ENCODE measurements at places on chromosomes 7 and 10.

GRCh38 chr10:7706534-7707073 lies 3.5 kb downstream of the ITIH2 start:
- DNase-seq = no peak

- no peak for DNase-seq
Measured at GRCh38 chr7:46286356-46286755, 365.3 kb upstream of the IGFBP3 start.

- no peak for DNase-seq
Measured at GRCh38 chr7:46694058-46694457, 773.0 kb upstream of the IGFBP3 start.

GRCh38 chr7:24817339-24817738 lies 60.1 kb upstream of the GSDME start:
- DNase-seq = no peak

DNA sequence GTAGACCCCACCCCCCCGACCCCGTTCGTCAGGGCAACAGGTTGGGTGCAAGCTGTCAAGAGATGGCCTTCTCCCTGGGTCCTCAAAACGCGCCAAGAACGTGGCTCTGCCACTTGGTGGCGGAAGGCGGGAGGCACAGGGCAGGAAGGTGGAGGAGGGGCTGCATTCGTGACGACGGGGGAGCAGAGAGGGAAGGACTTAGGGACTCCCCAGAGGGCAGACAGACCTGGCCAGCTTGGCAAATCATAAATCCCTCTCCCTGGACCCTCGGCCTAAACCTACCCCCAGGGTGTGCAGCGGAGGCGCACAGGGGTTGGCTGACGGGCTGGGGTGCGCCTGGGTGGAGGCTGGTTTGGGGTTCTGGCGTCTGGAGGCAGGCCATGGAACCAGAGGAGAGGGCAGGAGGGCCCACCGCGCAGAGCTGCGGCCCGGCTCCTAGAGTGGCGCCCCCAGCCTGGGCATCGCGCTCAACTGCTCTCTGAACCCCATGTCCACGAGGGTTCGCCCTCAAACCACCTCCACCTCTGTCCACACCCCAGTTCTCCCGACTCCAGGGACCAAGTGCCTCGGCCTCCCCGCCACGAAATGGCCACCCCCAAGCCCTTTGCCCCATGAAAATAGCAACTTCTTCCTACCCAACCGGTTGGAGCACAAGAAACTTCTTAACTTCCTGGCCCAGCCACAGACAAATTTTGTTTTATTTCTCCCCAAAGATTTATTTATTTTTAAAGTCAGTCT lies 10.8 kb upstream of the GATA3 start:
- DNase-seq = no peak

DNA sequence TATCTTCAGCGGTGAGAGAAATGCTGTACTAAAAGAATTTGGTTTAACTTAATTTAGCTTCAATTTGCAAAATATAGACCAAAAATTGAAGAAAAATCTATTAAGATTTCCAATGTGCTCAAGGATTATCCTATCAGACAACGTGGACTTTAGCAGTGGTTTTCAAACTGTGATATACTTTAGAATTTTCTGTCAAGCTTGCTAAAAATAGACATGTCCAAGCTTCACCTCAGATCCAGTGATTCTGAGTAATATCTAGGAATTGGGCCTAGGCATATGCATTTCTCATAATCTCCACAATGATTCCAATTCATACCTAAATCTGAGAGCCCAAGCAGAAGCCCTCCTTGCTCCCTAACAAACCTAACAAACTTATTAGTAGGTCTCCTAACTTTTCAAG lies 3.4 kb downstream of the WASL start:
- DNase-seq = no peak

DNA sequence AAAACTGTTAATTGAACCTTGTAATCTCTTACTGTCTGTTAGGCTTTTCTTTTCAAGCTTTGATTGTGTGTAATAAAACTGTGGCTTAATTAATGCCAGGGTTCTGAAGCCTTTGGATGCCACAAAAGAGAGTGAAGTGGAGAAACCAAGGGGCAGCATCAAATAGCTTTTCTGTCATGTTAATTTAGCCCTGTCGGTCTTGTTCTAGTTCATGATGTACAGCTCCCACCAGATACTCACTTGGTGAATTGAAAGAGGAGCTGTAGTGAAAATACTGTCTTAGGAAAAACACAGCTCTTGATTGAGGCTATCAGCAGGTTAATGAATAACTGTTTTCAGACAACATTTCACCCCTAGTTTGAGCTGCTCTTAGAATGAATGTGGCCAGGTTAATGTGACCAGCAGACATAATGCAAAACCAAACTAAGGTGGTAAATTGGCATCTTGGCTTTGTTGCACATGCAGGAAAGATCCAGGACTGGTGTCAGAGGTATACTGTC lies 94.2 kb downstream of the POLL start:
- DNase-seq = no peak

DNA sequence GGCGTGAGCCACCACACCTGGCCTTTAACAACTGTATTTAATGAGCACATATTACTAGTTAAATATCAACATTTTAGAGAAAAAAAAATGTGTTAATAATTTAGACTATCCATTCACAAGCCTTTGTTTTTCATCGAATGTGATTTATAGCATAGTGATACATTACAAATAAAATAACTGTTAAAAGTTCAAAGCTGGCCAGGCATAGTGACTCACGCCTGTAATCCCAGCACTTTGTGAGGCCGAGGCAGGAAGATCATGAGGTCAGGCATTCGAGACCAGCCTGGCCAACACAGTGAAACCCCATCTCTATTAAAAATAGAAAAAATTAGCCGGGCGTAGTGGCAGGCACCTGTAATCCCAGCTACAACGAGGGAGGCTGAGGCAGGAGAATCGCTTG lies 72.7 kb downstream of the HACD1 start:
- DNase-seq = no peak

GRCh38 chr10:88721392-88721791 lies 15.3 kb downstream of the LIPK start:
- no peak for DNase-seq

GRCh38 chr7:4133491-4134044 lies 548.5 kb upstream of the FOXK1 start:
- no peak for DNase-seq

DNA sequence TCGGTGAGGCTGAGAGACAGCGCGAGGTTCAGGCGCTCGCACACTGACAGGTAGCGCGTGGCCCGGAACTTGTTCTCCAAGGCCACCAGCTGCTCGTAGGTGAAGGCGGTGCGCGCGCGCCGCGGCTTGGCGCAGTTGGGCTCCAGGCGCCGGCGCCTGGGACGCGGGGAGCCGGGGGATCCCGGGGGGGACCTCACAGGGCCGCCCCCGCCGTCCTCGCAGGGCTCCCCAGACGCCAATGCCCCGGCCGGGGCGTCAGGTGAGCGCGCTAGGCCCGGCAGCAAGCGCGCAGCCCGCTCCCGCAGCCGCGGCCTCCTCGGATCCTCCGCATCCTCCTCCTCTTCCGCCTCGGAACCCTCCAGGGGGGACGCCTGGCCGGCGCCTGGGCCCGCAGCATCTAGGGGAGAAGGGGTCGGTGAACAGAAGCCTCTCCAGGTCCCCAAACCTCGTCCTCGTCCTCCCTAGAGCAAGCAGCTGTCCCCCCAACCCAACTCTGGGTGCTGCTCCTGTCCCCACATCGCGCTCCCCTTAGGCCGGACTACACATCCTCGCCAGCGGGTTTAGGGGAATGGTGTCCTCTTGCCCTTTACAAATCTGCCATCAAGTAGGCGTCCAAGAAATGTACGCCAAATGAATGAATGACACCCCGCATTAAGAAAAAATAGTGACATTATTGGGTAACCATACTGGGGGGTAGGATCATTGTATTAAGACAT lies 1.9 kb downstream of the NKX1-2 start:
- no peak for DNase-seq

GRCh38 chr10:37854626-37855025 lies 2.8 kb downstream of the ZNF248 start:
- DNase-seq = no peak

DNA sequence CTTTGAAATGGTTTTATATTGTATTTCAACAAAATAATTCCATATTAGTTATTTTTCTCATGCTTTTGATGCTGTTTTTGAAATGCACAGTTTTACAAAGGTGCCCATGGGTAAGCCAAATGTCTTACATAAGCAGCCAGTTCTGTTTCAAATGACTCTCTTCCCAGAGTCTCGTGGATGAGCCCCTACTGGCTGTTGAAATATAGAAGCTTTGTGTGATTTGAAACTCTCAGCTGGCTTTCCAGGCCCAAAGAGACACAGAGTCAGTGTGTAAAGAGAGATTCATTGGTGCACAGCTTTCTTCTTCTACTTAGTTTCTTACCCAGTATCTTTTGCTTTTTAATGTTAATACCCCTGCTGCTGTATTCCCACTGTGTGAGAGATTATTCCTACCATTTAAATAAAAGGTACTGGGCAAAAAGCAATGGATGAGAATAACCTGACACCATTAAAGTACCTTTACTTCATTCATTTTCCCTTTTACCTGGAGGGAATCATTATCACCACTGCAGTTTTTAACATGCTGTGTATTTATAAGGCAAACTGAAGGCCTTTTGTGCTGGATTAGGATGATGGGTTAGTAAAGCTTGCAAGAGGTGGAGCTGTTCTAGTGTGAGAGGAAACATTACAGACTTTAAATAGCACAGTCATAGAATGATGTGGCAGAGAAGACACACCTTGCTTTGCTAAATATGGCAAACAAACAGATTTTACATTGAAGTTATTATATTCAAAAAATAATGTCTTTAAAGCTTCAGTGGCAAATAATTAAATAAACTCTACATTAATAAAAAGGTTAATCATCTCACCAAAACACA lies 415.1 kb downstream of the THSD7A start:
- DNase-seq = no peak

- DNase-seq = no peak
Measured at GRCh38 chr7:29657856-29658255, 94.2 kb downstream of the PRR15 start.

GRCh38 chr7:143235561-143235960 lies 13.7 kb downstream of the TAS2R40 start:
- DNase-seq = no peak

GRCh38 chr7:12890586-12890985 lies 203.2 kb downstream of the ARL4A start:
- no peak for DNase-seq

GRCh38 chr10:101136007-101136707 lies 5.1 kb downstream of the TLX1 start:
- no peak for DNase-seq

GRCh38 chr10:127372361-127372760 lies 176.0 kb upstream of the INSYN2A start:
- no peak for DNase-seq

DNA sequence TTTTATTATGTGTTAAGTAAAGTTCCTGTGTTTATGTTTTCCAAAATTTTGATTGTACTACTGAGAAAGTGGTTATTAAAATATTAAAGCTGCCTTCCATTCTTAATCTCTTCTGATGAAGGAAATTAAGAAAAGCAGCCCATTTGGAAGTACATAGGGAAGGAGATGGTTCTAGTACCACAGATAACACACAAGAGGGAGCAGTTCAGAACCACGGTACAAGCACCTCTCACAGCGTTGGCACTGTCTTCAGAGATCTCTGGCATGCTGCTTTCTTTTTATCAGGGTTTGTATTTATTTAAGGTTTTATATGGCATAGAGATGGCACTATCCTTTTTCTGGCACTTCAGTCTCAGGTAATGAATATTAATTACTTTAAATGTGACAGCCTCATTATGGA lies 111.6 kb downstream of the PHTF2 start:
- DNase-seq = no peak

GRCh38 chr10:34731885-34732701 lies 83.0 kb downstream of the PARD3 start:
- DNase-seq = no peak

GRCh38 chr10:74111799-74112198 lies 38.8 kb downstream of the AP3M1 start:
- DNase-seq = no peak

- DNase-seq = no peak
Measured at GRCh38 chr7:110157631-110158362, 933.1 kb upstream of the LRRN3 start.

GRCh38 chr10:75166623-75166972 lies 44.0 kb upstream of the VDAC2 start:
- DNase-seq = no peak

DNA sequence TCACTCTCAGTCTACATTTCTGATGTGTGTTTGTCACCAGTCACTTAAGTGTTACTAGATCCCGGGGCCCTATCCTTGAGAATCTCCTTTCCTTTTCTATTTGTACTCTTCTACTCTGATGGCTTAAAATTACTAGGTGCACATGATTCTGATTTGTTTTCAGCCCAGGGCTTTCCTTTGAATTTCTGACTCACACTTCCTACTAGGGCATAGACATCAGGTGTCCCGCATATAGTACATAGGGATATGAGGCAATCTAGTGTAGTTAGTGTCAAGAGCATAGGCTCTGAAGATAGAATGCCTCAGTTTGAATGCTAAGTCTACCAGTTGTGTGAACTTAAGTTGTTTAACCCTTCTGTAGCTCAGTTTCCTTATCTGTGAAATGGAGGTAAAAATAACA lies 49.4 kb upstream of the LRRN3 start:
- DNase-seq = peak; percentile 26

GRCh38 chr10:89201345-89202032 lies 5.6 kb downstream of the CH25H start:
- DNase-seq = no peak

DNA sequence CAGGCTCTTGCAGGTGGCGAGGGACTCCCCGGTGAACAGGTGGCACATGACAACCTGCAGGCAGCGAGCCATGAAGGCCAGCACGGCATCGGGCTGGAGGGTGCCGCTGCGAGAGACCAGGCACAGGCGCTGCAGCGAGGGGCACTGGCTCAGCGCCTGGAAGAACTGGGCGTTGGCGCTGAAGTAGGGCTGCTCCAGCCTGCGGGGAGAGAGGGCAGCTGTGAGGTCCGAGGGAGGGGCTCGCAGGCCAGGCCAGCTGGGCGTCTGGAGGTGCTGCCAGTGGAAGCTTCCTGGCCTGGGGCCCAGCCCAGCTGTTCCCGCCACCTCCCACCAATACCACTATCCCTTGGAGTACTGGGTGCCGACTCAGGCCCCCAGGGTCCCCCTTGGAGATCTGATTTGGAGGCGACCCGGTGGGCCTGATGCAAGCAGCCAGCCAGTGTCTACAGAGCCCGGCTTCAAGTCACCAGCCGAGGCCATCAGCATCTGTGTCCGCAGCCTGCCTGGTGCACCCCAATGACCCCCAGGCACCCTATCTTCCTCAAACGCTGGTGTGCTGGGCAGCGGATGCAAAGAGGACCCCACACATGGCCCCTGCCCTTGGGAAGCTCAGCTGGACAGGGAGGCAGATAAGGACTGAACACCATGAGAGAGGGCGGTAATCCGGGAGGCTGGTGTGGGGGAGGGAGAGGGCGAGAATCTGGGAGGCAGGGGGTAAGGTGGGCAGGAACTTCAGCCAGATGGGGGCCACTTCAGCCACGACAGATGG lies 67.8 kb upstream of the TNRC18 start:
- DNase-seq = no peak

- no peak for DNase-seq
Measured at GRCh38 chr10:129952378-129953118, 11.5 kb downstream of the EBF3 start.

Measured in activated CD4-positive, alpha-beta T cell treated with anti-CD3 and anti-CD28 coated beads, Interleukin-10, Interleukin-2, amounts not matched to agents 100 ng/mL and 50 ng/mL, durations not matched to agents 16 hours and 8 hours (primary cell).